DMS79 (cell line): ENCODE measurements at places on chromosomes 6 and 20.

- no peak for DNase-seq
Observed at GRCh38 chr20:25216199-25216945, 20.9 kb downstream of the ENTPD6 start.

DNA sequence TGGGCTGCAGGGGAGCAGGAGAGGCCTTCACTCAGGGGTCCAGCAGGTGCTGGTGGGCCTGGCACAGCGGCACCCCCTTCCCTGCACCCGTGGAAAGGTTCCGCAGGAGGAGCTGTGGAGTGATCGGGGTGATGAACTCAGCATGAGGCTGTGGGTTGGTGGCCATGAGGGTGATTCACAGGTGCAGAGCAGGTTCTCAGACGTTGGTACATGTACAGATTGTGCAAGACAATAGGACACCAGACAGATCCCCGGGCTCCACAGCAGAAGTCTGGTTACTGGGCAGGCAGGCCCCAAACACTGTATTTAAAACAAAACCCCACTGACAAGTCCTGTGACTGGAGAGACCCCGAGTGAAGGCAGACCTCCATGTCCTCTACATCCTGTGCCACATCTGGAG is 151.6 kb upstream of the CDH4 start:
- DNase-seq, result no peak

DNA sequence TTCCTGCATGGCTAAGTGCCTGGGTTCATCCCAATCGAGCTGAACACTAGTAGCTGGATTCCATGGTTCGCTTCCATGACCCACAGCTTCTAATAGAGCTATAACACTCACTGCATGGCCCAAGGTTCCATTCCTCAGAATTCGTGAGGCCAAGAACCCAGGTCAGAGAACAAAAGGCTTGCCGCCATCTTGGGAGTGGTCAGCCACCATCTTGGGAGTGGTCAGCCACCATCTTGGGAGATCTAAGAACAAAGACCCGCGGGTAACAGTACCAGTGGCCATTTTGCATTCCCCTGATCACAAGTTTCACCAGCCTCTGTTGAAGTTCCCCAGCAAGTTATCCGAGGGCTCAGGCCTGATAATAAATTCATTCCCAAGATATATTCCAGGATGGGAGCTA is 179.6 kb downstream of the LMBRD1 start:
- no peak for DNase-seq

DNA sequence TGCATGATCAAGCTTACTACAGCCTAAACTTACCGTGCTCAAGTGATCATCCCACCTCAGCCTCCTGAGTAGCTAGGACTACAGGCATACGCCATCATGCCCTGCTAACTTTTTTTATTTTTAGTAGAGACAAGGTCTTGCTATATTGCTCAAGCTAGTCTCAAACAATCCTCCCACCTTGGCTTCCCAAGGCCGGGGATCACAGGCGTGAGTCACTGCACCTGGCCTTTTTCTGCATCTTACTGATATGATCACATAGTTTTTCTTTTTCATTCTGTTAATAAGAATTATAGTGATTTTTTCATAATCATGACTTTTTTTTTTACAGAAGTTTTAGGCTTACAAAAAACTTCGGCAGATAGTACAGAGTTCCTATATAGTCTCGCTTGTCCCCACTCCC is 93.2 kb downstream of the KIF13A start:
- no peak for DNase-seq

DNA sequence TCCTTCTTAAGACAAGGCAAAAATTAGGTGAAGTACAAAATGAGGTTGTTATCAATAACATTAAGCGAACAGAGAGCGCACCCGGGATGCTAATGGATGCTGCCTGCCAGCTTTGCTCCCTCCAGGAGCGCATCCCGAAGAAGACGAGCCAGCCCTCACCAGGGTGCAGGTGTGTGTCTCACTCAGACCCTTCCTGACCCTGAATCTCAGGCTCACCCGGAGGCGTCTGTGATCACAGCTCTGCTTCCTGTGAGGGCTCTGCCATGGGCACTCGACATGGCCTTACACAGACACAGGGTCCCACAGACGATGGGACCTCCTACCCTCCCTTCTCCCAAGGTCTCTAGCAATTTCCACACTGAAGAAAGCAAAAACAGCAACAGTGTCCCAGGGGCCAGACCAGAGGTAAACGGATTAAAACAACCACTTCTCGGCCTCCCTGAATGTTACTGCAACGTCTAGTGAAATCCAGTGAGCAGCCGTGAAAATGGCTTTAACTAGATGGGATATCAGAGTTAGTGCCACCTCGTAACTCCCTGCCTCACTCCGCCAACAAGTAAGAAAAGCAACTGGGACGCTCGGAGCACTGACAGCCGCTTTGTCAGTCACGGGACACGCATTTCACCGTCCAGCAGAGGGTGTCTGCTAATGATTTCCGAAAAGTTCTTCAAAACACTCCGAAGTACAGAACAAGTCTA is 11.7 kb downstream of the ZBTB46 start:
- DNase-seq, result no peak

GRCh38 chr6:20432692-20433091 is 31.0 kb downstream of the E2F3 start:
- no peak for DNase-seq

- DNase-seq, result no peak
Observed at GRCh38 chr6:64774881-64775280, 932.1 kb downstream of the EYS start.

DNA sequence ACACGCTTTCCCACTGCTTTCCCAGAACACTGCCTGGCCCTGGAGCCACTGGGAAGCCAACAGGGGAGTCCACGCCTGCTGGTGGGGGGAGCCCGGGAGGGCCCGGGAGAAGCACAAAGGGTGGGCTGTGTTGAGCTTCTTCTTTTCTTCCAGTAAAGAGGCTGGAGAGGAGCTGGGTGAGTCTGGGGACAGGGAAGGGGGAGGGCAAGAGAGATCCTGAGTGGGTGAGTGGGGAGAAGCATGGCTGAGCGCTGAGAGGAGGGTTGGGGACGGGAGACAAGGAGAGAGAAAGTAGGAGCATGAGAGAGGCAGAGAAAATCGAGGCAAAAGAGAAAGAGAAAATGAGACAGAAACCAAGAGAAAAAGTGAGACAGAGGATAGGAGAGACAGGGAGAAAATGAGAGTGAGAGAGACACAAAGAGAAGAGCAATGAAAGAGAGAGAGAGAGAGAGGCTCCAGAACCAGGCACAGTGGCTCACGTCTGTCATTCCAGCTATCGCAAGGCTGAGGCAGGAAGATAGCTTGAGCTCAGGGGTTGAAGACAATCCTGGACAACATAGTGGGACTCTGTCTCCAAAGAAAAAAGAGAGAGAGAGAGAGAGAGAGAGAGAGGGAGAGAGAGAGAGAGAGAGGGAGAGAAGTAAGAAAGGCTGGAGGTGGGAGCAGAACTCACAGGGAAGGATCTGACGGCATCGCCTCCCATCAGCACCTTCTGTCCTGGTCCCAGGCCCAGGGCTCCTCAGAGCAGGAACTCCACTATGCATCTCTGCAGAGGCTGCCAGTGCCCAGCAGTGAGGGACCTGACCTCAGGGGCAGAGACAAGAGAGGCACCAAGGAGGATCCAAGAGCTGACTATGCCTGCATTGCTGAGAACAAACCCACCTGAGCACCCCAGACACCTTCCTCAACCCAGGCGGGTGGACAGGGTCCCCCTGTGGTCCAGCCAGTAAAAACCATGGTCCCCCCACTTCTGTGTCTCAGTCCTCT is 2.0 kb downstream of the LST1 start:
- DNase-seq, result no peak

DNA sequence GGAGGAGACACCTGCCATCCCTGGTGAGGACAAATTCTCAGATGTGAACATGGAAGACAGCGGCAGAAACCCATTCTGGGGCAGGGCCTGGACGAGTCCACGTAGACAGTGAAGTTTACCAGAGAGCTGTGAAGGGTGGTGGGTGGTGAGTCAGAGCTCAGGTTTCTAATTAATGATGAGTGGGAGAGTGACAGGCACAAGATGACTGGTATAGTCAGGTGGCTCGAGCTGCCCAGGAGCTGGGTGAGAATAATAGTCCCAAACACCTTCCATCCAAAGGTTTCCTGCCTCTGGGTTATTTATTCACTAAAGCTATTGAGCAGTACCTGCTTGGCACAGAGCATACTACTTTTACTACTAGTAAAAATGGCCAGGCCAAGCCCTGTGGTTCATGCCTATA is 6.0 kb downstream of the TLDC2 start:
- no peak for DNase-seq
